NCI-H748 treated with DMSO at 0.1 percent for 48 hours (cell line): ENCODE measurements at places on chromosomes 3 and 15.

- no peak for DNase-seq
Measured at GRCh38 chr15:59420986-59421618, 16.9 kb upstream of the FAM81A start.

DNA sequence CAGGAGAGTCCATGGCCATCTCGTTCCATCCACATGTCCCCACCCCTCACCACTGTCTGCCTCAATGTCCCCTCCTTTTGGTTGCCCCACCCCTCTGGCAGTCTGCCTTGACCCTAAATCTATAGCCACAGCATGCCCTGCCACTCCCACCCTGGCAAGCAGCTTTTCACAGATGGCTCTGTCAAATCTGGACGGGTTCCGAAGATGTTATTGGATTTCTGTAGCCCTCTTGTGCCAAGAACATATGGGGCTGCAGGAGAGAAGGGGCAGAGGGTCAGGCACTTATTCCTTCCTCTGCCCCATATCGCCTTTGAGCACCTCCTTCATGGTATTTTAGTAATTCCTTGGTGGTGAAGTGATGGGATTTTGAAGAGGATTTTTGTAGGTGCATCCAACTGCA is 57.1 kb downstream of the EPHB1 start:
- DNase-seq: no peak

GRCh38 chr3:172446198-172446597 is 2.1 kb downstream of the GHSR start:
- DNase-seq: no peak

- DNase-seq: no peak
Measured at GRCh38 chr3:149152420-149152819, 23.0 kb downstream of the HPS3 start.
